HFF-Myc (cell line): ENCODE measurements at places on chromosomes 7 and 10.

DNA sequence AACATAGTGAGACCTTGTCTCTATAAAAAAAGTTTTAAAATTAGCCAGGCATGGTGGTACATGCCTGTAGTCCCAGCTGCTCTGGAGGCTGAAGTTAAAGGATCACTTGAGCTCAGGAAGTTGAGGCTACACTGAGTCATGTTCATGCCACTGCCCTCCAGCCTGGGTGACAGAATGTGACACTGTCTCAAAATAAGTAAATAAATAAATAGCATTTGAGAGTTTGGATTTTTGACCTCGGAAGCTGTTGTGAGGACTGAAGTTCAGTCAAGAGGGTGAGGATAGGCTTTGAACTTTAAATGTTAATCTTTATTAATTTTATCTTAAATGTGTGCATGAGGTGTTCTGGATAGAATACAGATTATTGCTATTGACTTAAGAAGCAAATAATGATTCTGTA lies 110.2 kb downstream of the GNAT3 start:
- DNase-seq: no peak

GRCh38 chr7:26200038-26200443 lies 505 bp downstream of the HNRNPA2B1 start:
- DNase-seq: no peak

DNA sequence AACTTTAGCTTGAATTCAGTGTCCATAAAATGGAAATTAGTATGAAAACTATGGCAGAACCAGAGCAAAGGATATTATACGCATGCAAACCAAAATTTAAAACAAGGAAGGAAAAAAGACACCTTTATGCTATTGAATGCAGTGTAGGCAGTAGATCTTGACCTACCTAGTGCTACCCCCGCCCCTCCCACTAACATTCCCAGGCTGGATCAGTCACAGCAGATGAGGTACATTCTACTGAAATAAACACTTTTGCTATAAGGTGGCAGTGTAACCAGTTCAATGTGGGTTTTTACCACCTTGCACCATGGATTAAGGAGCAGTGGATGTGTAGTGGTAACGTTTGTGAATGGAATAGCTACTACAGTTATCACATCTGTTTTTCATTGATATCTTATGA lies 27.9 kb downstream of the SRI start:
- no peak for DNase-seq

- DNase-seq: no peak
Observed at GRCh38 chr7:12377406-12377805, 26.3 kb downstream of the VWDE start.

DNA sequence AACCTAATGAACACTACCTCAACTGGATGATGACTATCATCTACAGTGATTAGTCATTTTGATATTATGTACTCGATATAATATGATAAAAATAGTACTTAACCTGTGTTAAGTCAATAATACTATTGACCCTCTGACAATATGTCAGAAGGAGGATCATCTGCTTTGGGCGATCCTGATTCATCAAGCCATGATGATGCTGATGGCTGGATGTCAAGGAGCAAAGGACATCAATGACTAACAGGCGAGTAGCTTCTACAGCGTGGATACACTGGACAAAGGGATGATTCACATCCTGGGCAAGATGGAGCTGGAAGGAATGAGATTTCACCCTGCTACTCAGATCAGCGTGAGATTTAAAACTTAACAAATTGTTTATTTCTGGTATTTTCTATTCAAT lies 94.4 kb upstream of the SKAP2 start:
- DNase-seq: no peak
